ENCODE measurements at places on chromosomes 3 and 15. TPM values are rescaled to one million over a fixed set of nuclear protein-coding genes. Genes with fewer than 3 reads are reported as not detected.

DNA sequence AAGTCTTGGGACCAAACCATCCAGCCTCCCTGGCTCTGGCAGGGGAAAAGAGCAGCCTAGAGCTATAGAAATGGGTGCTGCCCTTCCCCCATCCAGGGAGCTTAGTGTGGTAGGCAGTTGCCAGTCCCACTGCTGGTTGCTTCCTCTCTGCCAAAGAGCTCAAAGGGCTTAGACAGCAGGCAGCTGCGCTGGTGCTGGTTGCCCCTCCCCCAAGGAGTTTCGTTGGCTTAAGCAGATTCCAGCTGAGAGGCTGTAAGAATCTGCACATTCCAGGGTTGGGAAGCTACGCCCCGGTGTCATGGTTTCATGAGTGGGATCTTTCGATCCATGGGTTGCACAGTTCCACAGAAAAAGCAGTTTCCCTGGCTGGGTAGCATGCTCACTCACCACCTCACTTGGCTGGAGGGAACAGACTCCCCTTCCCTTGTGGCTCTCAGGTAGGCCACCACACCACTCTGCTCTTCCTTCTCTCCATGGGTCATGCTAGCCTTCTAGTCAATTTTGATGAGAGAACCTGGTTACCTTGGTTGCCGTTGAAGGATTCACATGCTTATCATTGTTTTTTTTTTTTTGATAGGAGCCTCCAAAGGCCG lies 195.1 kb downstream of the EPHA6 start:
- peaks cover 15% of the 10 kb centered on the region for H3K36me3 ChIP-seq
- H3K4me3 ChIP-seq: no peak overlapping the region
- peaks cover 2% of the 10 kb centered on the region for H3K4me1 ChIP-seq

ADAMTS17 gene
- total RNA-seq: 4.7 TPM

DNA sequence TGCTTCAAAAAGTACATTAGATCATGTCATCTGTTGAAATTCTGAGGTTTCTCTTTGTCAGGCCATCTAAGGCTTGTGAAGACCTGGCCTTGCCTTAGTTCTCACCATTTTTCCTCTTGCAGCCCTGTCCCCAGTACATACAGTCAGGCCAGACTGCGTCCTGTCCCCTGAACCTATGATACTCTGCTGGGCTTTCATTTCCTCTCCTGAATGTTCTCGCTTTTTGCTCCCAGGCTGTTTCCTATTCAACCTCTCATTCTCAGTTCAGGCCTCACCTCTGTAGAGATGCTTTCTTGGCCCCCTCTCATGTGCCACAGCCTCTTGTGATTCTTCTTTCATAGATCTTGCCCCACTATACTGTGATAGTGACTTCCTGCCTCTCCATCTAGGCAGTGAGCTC lies 648.8 kb upstream of the KCNMB2 start:
- H3K36me3 ChIP-seq: no peaks in the 10 kb centered on the region
- no peak overlapping the region for H3K4me3 ChIP-seq
- peak overlapping the region; percentile 1 for H3K27ac ChIP-seq

GRCh38 chr3:137131081-137131480 lies 173.3 kb downstream of the IL20RB start:
- no peak overlapping the region for H3K27ac ChIP-seq
- H3K36me3 ChIP-seq: no peaks in the 10 kb centered on the region
- H3K4me3 ChIP-seq: no peak overlapping the region
- DNase-seq: no peak

MAN2C1 gene
- 200 TPM for total RNA-seq

- no peaks in the 10 kb centered on the region for H3K4me1 ChIP-seq
- no peak overlapping the region for H3K4me3 ChIP-seq
- H3K36me3 ChIP-seq: no peaks in the 10 kb centered on the region
- H3K27ac ChIP-seq: no peak overlapping the region
- DNase-seq: no peak
Observed at GRCh38 chr15:75952525-75952924, 48.8 kb downstream of the FBXO22 start.

GRCh38 chr3:184361532-184361931 lies at the start of the genes CLCN2 and POLR2H:
CLCN2 (minus strand) TSS chr3:184361605; CDS start chr3:184361479, 126 bp downstream.
POLR2H (plus strand) TSS chr3:184361710; CDS start chr3:184363493, 1,783 bp downstream.
- peak within 1 kb of the TSS; percentile 97 for H3K27ac ChIP-seq
- peak; percentile 64 for DNase-seq
- H3K4me3 ChIP-seq: peak within 1 kb of the TSS; percentile 96

DNA sequence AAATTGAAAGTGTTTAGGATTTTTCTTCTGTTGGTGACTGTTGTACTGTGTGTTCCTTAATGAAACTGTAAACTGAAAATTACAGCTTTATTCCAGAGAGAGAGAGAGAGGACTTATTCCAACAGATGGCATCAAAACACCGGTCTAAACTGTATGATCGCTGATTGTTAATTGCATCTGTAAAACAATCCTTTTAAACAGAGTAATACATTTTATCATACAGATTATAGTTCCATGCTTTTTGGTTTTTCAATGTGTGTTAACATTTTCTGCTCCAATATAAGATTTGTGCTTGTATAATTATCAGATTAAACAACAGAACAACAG lies 289.7 kb upstream of the DNAJC19 start:
- H3K4me1 ChIP-seq: no peaks in the 10 kb centered on the region
- no peak for DNase-seq
- H3K27me3 ChIP-seq: peaks cover 7% of the 10 kb centered on the region
- no peaks in the 10 kb centered on the region for H3K36me3 ChIP-seq
